Lung (tissue), 17 donors: ENCODE measurements at places on chromosomes 6 and 20.

DNA sequence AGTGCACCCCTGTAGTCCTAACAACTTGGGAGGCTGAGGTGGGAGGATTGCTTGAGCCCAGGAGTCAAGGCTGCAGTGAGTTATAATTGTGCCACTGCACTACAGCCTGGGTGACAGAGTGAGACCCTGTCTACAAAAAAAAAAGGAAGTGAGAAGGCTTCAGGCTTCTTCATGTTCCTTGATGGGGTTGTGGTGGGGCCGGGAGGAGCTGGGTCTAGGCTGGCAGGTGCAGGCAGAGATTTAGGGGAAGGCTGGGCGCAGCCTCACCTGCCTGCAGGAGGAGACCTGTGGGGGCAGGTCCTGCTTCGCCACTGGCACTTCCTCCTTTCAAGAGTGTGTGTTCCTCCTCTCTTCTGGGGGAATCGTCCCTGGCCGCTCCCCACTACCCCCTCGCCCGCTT is 63.9 kb downstream of the CHMP4B start:
- no peak for DNase-seq

GRCh38 chr6:101393829-101394251 is 332 bp downstream of the GRIK2 start:
- DNase-seq, result peak; percentile 25

- no peak for DNase-seq
Measured at GRCh38 chr20:63759377-63759901, 19.9 kb downstream of the SLC2A4RG start.

GRCh38 chr6:14964556-14965270 is 281.2 kb upstream of the JARID2 start:
- DNase-seq, result peak; percentile 59

GRCh38 chr20:60693496-60694133 is 558.4 kb upstream of the CDH4 start:
- no peak for DNase-seq

GRCh38 chr6:145250436-145250835 is 484.9 kb downstream of the EPM2A start:
- no peak for DNase-seq

DNA sequence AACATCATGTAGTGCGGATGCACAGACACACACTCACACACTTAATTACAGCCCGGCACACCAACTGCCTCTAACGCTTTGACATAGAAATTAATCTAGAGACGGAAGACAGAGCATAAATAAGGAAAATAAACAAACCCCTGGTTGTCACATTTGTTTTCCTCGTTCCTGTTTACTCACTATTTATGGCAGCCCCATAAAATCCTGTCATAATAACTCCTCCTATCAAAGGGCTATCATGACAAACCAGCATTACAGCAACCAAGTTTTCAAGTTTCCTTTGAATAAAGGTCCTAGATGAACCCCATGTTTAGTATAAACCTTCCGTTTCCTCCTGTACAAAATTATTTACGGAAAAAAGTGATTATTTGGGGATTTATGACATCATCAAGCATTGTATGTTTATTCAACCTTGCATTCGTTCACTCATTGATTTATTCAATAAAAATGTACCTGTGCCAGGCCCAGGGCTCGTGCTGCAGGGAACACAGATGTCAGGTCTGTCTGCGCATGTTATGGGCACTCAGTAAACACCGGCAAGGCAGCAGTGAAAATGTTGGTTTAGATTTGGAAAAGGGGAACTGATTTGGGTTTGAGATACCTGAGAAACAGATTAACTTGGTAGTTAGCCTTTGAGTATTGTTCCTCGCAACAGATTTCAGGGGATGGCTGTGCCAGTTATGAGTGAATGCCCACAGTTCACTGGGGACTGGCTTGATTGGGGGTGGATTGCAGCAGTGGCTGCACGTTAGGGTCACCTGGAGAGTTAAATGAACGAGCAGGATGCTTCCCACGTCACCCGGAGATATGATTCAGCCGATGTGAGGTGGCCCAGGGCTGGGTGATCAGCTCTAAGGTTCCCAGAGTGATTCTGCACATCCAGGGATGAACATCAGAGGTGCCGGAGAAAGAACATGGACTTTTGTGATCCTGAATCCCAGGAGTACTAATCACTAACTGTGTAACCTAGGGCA is 295.3 kb upstream of the FOXQ1 start:
- DNase-seq, result no peak
